ENCODE measurements at places on chromosomes 1 and 21. TPM values are rescaled to one million over a fixed set of nuclear protein-coding genes. Genes with fewer than 3 reads are reported as not detected.

Gene TMPRSS3
- 0.30 TPM for total RNA-seq

Gene MX2
- total RNA-seq, result 4.5 TPM

Gene ASTN1
- 2.4 TPM for total RNA-seq

Gene CORT
- total RNA-seq, result 0.49 TPM

Gene BMP8A
- 1.3 TPM for total RNA-seq

Measured in skin of body (tissue), 3 donors.